Type B pancreatic cell (in vitro differentiated cells): ENCODE measurements at places on chromosomes 3 and 15.

GRCh38 chr3:142235690-142236089, 10.3 kb upstream of the GK5 start:
- H3K36me3 ChIP-seq = no peaks in the 10 kb centered on the region
- no peak for DNase-seq
- H3K4me3 ChIP-seq = no peak overlapping the region
- no peaks in the 10 kb centered on the region for H3K27me3 ChIP-seq
- H3K4me1 ChIP-seq = no peaks in the 10 kb centered on the region

DNA sequence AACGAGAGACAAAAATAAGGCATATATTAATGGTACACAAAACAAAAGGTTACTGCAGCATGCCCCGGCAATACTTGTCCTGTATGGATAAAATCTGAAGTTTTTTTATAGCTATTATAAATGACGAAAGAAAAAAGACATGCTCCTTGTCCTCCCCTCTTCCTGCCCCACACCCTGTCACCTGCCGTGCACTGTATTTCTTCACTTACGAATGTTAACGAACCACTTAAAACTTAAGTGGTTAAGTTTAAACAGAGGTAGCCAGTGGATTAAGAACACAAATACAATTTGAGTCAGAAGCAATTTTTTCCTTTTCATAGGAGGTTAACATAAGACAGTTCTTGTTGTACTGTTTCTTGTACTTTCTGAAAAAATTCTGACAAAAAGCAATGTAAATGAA, 799.1 kb upstream of the NECTIN3 start:
- H3K27ac ChIP-seq = no peak overlapping the region
- no peak overlapping the region for H3K4me3 ChIP-seq
- DNase-seq = no peak
- H3K36me3 ChIP-seq = no peaks in the 10 kb centered on the region
- H3K4me1 ChIP-seq = no peaks in the 10 kb centered on the region
- no peaks in the 10 kb centered on the region for H3K27me3 ChIP-seq

- H3K27me3 ChIP-seq = no peaks in the 10 kb centered on the region
- H3K4me1 ChIP-seq = no peaks in the 10 kb centered on the region
- H3K36me3 ChIP-seq = no peaks in the 10 kb centered on the region
- H3K4me3 ChIP-seq = no peak overlapping the region
- DNase-seq = no peak
These were observed 90.3 kb upstream of the FAM174B start for GRCh38 chr15:92745845-92746271.

GRCh38 chr15:91307601-91308000, 207.5 kb downstream of the SV2B start:
- H3K4me1 ChIP-seq = peaks cover 4% of the 10 kb centered on the region
- no peak overlapping the region for H3K27ac ChIP-seq

DNA sequence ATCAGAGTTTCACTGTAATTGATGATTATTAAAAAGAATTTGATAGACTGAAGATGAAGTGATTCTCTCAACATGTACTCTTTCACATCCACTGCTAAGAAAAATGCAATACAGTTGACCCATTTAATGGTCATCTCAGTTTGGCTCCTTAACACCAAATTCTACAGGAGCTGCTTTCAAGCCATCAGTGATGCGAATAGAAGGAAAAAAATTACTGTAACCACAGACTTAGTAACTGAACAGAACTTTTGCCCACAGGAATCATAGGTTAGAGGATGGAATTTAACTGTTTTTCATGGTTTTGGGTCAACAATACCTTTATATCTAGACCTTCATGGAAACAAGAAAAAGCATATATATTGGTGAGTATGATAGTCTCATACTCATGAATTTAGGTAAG, 633.5 kb downstream of the CADM2 start:
- H3K4me1 ChIP-seq = no peaks in the 10 kb centered on the region
- no peak overlapping the region for H3K4me3 ChIP-seq
- no peaks in the 10 kb centered on the region for H3K36me3 ChIP-seq
- no peak for DNase-seq
- no peak overlapping the region for H3K27ac ChIP-seq
